ENCODE measurements at places on chromosomes 11 and 22.

GRCh38 chr11:11657218-11657955, 35.6 kb upstream of the GALNT18 start:
- no peak for DNase-seq

GRCh38 chr11:15943418-15944197, 412.7 kb downstream of the SOX6 start:
- no peak for DNase-seq

GRCh38 chr22:20080445-20080775, 369 bp downstream of the DGCR8 start:
- no peak for DNase-seq

DNA sequence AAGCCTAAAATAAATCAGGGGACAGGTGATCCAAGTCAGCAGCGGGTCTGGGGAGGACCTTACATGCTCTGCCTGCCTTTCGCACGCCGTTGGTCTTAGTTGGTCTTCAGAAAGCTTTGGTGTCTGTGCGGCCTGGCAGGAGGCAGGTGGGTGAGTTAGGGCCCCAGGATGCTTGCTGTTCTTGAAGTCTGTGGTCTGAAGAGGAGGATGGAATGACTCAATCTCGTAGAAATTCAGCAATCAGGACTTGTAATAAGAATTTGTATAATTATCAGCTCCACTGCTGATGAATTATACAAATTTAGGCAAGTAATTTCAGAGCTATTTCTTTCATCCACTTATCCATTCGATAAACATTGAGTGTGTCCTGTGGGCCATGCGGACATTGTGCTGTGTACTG, 138.5 kb downstream of the FEZ1 start:
- no peak for DNase-seq

GRCh38 chr11:27458182-27458581, 14.4 kb downstream of the LGR4 start:
- DNase-seq, result no peak

DNA sequence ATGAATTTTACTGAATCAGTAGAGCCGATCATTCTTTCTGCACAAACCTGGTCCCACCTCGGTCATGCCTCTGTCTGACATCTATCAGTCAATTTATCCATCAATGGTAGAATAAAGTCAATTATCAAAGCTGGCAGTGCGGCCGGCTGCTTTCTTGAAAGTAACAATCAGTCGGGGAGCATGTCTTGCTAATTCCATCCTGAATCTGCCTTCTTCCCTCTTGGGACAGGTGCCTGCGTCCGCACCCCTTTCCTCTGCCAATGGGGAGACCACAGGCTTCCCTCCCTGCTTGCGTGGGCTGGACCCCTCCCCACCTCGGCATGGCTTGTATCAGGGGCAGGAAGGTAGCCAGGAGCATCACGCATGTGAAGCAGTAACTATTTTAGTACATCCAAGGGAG, 962.9 kb downstream of the BRD1 start:
- no peak for DNase-seq

DNA sequence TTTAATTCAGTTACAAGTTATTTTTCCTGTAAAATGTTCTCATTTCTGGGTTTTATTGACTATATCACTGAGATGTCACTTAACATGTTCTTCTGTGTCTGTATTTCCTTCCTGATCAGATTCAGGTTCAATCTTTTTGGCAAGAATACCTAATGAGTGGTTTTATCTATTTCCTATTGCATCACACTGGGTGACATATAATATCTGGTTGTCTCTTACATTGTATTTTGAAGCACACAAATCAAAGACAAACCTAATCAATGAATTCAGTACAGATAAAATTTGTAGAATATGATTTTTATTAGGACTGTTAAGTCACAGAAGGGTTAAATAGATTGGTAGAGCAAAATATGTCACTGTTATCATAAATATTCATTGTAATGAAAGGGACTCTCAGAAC, 60.4 kb downstream of the BCL2L13 start:
- no peak for DNase-seq

- peak; percentile 21 for DNase-seq
Measured at GRCh38 chr11:59207988-59208451, 4.7 kb downstream of the MPEG1 start.

DNA sequence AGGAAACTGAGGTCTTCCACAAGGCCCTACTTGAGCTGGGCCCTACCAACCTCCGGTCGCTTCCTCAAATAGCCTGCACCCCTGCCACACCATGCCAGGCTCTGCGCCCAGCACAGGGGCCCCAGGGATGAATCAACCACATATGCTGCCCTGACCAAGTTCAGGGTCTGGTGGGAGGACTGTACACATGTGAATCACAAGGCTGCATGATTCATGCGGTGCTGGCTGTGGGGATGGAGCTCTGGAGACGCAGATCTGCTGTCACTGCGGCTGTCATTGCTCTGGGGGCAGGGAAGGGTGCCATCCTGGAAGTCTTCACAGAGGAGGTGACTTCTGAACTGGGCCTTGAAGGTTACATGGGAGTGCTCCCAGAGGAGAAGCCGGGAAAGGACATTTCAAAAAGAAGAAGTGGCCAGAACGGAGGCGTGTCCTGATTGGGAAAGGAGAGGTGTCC, 21.5 kb downstream of the CYTH4 start:
- DNase-seq, result peak; percentile 61

- no peak for DNase-seq
Measured at GRCh38 chr11:118892514-118892913, 8.8 kb downstream of the CXCR5 start.

DNA sequence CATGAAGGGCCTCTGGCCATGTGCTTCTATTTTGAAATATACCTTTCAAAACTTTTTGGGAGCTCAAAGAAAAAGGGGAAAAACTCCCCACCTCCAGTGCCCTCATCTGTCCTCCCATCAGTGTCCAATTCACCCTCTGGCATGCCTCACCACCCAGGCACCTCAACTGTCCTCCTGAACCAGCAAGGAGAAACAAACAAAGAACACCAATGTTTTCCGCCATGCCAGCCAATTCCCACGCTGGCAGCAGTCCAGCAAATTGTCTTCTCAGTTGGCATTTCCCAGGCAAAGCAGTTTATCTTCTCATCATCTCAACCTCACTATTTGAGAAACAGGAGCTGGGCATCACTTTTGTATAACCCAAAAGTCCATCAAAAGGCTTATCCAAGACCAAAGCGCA, 496.9 kb downstream of the SOX6 start:
- no peak for DNase-seq

DNA sequence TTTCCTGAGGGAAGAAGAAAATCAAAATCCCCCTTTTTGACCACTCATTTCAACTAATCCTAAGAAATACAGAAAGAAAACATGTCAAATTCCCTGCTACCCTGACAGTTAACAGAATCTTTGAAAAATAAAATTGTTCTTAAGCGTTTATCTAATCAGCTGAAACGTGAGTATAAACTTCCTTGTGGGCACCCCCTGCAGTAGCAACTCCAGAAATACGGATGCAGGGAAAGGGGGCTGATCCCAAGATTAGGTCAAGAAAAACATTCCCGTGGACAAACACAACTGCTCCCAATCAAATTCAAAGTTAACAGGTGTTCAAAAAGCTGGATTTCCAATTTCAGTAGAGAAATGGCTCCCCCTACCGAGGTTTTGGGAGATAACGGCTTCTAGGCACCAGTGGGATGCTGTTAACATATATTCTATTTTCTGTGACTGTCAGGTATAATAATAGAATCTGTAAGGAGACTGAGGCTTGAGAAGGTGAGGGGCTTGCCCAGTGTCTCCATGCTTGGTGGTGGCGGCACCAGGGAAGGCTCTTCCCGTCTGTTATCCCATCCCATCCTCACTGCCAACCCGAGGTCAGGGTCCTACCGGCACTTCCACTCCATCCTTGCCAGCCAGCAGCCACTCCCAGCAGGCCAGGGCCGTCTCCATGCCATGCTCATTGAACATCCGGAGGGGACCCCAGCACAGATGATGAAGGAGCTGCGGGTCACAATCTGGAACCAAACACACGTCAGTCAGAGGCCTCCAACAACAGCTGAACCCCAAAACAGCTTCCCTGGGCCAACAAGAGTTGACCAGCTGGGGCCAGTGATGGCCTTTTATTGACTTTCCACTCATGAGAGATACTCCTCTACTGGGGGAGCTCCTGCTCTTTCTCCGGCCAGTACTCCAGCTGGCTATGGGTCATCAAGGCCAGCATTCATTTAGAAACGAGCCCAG, 32.0 kb upstream of the SERPIND1 start:
- no peak for DNase-seq

- no peak for DNase-seq
Measured at GRCh38 chr11:34427186-34427805, 11.4 kb upstream of the CAT start.

GRCh38 chr11:33891714-33892327, at the start of gene LMO2:
TSS of gene LMO2 (minus strand) at chr11:33892076. CDS start at chr11:33869716, 22,360 bp downstream.
- no peak for DNase-seq

DNA sequence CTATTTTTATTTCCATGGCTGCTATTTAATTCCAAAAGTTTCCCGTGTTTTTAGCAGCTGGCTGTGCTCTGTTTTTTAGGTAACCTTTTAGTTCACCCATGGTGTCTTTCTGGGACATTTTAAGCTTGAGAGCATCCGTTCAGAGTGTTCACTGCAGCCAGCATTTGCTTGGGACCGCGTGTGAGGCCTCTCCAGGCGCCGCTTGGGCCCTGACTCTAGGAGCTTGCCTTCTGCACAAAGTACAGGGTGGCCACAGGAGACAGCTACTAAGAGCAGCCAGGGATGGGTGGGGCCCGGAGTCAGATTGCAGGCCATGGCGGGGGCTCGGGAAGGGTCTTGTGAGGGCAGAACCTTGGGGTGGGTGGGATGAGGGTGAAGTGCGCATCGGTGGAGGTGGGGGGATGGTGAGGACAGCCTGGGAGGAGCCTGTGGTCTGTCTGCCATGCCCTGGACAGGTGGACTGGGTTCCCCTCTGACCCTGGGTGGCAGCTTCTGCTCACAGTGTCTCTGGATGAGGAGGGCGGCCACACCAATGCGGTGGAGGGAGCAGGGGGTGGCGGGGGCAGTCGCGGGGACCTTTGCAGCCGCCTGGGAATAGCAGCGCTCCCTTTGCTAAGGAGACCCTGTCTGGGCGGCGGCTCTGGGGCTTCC, 288.1 kb downstream of the TBC1D22A start:
- no peak for DNase-seq

DNA sequence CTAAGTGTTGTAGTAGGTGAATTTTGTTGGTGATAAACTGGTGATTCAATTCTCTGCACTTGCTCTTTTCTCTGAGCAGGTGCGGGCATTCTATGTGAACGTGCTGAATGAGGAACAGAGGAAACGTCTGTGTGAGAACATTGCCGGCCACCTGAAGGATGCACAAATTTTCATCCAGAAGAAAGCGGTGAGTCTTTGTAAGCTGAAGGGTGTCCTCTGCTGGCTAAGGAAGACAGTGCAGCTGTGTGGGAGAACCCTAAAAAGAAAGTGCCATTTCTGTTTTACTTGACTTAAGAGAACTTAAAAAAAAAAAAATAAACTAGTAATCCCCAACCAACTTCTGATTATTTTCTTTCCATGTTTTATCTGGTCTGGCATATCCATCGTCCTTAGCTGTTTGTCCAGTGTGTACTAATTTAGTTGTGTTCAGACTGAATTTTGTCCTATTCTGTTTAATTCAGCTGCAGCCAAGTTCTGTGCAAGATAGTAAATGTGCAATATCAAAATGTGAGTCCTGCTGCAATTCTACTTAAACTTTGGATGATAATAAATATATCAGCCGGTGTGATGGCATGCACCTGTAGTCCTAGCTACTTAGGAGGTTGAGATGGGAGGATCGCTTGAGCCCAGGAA, 29.6 kb downstream of the CAT start:
- no peak for DNase-seq

GRCh38 chr22:21734540-21735199, 924 bp downstream of the YPEL1 start:
- DNase-seq, result no peak

DNA sequence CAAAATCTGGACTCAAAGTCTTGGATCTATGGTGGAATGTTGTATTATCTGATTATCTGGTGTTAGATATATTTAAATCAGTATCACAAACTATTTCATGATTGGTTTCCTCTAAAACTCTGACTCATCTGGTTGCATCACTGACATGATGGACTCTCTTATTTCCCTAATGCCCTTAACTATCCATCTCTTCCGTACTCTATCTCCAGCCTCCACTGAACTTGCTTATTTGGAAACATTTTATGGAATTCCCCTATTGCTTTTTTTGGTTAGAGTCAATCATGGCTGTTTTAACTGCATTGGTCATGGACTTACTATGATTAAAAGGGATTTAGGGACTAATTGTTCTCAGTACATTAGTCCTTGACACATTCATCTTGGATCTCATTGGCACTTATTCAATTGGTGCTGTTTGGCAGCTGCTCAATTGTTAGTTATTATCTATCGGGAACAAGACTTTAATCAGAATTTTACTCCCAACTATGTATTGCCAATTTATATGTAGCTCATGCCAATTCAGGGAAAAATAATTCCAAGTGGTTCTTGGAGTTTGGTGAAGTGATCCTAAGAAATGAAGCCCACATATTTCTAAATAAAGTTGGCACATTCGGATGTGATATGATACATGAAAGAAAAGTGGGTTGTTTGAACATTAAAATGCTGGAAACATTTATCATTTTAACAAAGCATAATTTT, 942.0 kb upstream of the CCDC90B start:
- no peak for DNase-seq

GRCh38 chr22:19498154-19498865, 18.6 kb downstream of the CDC45 start:
- no peak for DNase-seq

- no peak for DNase-seq
Measured at GRCh38 chr11:79050786-79051185, 390.0 kb downstream of the TENM4 start.

DNA sequence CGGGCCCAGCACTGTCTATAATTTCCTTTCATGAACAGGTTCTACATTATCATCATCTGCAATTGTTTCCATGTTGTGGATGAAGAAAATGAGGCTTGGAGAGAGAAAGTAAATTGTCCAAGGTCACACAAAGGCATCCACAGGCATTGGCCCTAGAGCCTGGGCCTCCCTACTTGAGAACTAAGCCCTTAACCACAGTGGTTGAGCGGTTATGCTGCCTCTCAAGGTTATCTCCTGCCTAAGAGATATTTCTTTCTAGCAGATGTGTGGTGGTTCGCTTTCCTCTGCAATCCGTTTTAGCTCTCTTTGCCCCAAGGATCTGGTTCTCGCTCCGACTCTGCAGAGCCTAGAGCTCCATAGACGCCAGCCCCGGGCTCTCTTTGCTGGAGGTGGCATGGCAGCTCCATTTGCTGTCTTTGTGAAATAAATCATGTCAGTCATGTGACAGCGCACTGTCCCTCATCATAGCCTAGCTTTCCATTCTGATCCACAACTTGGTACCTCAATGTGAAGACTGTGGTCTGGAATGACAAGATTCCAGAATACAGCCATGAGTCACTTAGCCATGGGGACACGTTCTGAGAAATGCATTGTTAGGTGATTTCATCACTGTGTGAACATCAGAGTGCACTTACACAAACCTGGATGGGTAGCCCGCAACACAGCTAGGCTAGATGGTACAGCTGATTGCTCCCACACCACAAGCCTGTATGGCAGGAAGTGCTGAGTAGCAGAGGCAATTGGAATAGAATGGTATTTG, 27.2 kb downstream of the RPS6KA4 start:
- DNase-seq, result no peak

- DNase-seq, result no peak
Measured at GRCh38 chr11:129694966-129695365, 120.7 kb upstream of the TMEM45B start.

GRCh38 chr11:93474123-93474522, 69.1 kb downstream of the SMCO4 start:
- DNase-seq, result no peak

Measured in AG04449 (cell line).